ENCODE measurements at places on chromosomes 12 and 14.
A peak's percentile ranks its signal among the peaks of the same experiment; 100 is the strongest.

GRCh38 chr14:60106339-60106738 is 14.6 kb downstream of the PCNX4 start:
- no peak for DNase-seq

GRCh38 chr14:104292084-104292970 is 153.9 kb downstream of the KIF26A start:
- DNase-seq = no peak

GRCh38 chr14:103286460-103286859 is 47.6 kb upstream of the EIF5 start:
- DNase-seq = no peak

DNA sequence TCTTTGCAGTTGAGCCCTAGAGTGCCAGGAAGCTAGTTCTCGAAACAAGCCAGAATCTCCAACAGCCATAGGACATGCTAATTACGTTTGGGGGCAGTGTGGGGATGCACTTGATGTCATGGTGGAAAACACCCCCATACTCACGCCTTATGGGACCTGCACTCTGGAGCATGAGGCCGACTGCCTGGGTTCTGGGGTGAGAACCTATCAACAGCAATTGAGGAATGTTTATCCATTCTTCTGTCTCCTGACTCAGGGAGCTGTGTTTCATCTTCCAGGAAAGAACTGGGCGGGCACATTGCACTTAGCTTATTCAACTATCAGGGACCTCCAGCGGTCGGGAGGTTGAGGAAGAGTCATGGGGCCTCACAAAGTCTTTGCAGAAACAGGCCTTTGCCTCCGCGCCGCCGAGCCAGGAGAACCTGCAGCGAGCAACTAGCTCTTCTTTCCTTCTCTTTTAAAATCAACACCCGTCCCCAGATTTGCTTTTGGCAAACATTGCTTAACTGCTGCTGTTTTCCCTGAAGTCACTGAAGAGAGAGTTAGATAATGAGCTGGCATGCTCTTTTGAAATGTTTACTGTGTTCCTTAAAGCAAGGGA is 226.1 kb upstream of the DIO3 start:
- DNase-seq = no peak

DNA sequence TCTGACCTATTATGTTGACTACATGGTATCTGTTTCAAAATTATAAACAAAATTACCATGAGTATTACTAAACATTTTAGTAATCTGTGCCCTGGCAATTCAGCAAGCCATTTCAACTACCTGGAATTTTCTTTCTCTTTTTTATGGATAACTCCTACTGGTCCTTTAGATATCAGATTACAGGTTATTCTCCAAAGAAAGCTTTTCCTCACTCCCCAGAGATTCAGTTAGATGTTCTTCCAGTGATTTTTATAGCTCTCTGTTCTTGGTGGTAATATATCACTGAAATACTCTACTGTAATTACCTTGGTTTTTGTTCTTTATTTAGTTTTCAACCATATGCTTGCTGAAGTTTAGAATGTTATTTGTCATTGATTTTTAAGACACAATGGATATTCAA is 930.2 kb upstream of the FOXG1 start:
- no peak for DNase-seq

- peak; percentile 46 for DNase-seq
Measured at GRCh38 chr12:91361864-91362263, 179.2 kb upstream of the DCN start.

DNA sequence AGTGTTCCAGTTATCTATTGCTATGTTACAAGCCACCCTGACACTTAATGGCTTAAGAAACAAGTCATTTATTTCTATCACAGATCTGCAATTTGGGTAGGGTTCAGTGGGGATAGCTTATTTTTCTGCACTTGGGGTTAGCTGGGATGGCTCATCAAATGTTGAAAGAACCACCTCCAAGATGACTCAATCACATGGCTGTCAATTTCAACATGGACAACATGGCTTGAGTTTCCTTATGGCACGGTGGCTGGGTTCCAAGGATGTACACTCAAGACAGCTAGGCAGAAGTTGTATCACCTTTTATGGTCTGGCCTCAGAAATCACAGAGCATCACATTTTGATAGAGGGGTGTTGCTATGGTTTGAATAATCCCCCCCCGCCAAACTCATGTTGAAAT is 24.5 kb upstream of the IGF1 start:
- no peak for DNase-seq

DNA sequence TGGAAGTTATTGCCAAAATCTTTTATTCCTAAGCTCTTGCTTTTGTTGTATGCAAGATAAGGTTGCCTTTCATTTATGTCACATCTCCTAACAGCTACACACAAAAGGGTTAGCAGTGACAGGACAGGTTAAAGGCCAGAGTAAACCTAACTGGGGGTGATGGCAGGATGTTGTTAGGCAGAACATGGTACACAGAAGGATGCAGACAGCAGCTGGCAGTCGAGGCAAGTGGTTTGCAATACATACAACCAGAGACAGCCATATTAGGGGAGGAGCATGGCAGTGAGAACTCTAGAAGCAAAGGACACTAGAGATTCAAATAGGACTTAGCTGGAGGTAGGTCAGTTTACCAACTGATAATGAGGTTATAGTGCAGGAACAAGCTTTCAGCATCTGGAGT is 2.7 kb upstream of the ABCD2 start:
- DNase-seq = no peak

DNA sequence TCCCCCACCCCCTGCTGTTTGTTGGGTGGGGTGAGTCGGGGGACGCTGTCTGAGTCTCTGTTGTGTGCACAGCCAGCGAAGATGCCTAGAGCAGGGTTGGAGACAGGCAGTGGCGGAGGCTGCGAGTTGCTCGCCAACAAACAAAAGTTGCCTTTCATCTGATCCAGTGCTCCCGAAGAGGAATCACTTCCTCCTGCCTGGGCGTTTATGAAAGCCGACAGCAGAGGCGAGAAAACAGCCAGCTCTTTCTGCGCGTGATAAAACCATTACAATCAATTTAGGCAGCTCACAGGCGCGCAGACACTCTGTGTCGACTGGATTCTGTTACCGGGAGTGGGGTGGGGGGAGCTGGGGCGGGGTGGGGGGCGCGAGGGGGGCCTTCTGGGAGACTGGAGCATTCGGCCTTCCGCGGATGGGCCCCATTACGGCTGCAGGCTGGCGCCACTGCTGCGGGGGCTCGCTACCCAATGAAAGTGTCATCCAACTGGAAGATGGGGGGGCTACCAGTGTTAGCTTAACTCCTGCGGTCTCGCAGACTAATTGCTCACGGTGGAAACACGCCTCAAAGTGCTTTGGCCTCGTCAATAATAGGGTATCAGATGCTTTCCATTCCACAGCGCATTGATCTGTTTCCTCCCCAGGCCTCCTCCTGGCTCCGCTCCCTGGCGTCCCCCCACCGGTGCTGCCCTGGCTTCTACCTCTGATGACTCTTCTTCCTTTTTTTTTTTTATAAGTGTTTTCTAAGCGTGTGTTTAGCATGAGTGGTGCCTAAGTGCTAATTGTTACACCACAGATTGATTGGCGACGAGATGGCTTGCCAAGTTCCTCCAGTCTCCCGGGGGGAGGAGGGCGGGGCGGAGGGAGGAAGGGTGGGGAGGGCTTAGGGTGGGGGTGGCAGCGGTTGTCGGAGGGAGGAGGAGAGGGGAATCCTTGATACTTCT is 678.4 kb downstream of the MED13L start:
- peak; percentile 69 for DNase-seq

- DNase-seq = no peak
Measured at GRCh38 chr14:82438436-82438835, 904.8 kb upstream of the SEL1L start.

DNA sequence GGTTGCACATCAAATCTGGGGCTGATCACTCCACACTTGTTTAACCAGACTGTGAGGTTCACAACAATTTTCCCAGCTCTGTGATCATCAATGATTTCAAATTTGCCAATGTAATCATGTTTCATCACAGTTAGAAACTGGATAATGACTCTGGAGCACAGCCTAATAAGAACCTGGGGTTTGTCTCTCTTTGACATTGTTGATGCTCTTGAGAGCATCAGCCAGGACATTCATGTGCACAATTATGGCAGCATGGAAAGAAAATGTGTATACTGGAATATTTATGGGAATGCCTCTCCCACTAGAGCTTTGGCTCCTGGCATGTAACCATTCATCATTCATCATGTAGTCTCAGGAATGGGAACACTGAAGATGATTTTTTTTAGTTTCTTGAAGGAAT is 47.0 kb downstream of the SIX1 start:
- DNase-seq = no peak

DNA sequence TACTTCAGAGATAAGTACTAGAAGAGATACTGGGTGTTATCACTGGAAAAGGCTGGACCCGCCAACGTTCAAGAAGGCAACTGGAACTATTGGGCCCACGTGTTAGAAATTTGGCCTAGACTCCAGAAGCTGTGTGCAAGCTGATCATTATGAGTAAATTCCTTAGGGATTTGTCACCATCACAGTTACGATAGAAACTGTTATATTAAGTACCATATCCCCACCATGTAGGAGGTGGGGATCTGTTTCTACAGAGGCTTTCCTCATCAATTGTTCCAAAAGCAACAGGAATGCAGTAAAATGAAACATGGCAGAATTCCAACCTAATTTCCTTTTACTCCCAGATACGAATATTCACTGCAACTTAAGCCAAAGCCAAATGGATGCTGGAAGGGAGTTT is 170.7 kb downstream of the NOVA1 start:
- DNase-seq = no peak

GRCh38 chr14:90609376-90609775 is 206.9 kb downstream of the TTC7B start:
- DNase-seq = no peak

GRCh38 chr12:132140501-132140900 is 3.6 kb downstream of the DDX51 start:
- DNase-seq = no peak

- DNase-seq = no peak
Measured at GRCh38 chr14:106067935-106068334, 541.6 kb downstream of the TMEM121 start.

DNA sequence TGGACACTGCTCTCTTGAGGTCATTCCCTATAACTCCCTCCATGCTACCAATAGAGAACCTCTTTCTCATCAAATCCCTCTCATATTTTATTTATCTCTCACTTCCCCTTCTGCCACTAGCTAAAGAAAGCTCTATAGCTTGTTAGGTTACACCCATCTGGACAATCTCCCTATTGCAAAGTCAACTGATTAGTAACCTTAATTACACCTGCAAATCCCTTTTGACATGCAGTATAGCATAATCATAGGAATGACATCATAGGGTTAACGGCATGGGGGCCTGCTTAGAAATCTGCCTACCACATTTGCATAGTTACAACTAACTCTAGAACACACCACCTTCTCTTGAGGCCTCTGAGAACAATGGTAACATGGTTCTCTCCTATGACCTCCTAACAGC is 181.2 kb downstream of the EMP1 start:
- DNase-seq = no peak

DNA sequence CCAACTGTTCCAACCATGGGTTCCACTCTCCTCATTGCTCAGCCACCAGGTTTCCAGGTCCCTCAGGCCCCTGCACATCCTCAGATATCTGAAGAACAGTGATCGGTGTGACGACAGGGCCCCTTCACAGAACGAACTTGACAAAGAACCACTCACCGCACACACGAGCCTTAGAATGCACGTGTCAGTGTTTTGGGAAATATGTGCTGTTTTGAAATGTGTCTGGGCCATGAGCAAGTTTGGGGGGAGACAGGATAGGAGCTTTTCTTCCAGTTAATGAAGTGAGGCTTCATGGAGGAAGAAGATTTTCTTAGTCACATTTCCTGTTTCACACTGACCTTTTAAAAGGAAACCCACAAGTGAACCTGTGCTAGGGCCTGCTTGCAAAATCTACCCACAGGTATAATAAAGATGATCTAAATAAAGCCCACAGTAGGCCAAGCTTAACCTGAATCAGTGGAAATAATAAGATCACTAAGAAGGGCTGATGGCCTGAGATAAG is 58.6 kb downstream of the ZFP36L1 start:
- DNase-seq = peak; percentile 32

- no peak for DNase-seq
Measured at GRCh38 chr12:88775742-88776151, 195.5 kb upstream of the KITLG start.

GRCh38 chr12:3464561-3464960 is 26.4 kb upstream of the PRMT8 start:
- no peak for DNase-seq

GRCh38 chr14:58171090-58171489 is 19.1 kb upstream of the ARMH4 start:
- DNase-seq = peak; percentile 71

DNA sequence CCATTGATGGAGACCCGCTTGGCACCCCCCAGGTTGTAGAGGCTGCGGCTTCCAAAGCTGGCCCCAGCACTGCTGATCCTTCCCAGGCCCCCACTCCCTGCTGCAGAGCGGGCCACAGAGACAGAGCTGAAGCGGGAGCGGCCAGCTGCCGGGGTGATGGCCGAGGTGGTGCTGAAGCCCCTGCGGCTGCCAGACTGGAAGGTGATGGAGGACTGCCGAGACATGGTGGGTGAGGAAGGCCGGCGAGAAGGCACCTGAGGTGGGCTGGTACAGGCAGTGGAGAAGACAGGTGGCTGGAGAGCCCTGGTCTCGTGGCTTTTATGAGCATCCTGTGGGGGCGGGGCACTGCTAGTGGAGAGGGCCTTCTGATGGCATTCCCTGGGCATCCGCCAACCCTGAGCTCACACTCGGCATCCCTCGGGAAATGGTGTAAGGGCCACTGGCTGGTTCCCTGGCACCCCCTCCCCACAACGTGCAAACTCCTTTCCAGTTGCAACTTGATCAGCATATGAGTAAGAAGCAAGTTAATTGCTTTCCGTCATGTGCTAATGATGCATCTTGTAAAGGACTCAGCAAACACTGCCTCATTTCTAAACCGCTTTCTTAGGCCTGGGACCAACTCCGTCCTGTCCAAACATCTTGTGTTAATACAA is at the start of gene KRT75:
KRT75 (minus strand) TSS at position 291 of the 653 bp plus-strand sequence; CDS start at position 224, 67 bp downstream.
- DNase-seq = no peak

DNA sequence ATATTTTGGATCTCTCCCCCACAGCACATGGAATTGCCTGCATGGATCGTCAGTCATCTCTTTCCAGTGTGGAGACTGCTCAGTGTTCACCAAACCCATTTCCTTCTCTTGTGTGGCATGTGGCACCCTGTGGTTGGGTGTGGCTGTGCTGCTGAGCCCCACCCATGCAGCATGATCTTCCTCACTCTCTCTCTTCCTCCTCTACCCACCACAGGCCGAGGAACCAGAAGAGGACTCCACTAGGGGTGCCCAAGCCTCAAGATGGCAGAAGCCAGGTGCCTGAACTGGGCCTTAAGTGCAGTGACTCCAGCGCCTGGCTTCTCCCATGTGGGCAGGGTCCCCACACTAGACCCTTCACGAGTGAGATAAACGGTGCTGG is 66.8 kb upstream of the GPR68 start:
- no peak for DNase-seq

GRCh38 chr12:4251216-4251891 is 22.2 kb upstream of the CCND2 start:
- DNase-seq = no peak

- DNase-seq = no peak
Measured at GRCh38 chr12:57614178-57614947, 3.1 kb downstream of the ARHGEF25 start.

All from kidney capillary endothelial cell (primary cell).